DMS53 (cell line): ENCODE measurements at places on chromosomes 3 and 15.

DNA sequence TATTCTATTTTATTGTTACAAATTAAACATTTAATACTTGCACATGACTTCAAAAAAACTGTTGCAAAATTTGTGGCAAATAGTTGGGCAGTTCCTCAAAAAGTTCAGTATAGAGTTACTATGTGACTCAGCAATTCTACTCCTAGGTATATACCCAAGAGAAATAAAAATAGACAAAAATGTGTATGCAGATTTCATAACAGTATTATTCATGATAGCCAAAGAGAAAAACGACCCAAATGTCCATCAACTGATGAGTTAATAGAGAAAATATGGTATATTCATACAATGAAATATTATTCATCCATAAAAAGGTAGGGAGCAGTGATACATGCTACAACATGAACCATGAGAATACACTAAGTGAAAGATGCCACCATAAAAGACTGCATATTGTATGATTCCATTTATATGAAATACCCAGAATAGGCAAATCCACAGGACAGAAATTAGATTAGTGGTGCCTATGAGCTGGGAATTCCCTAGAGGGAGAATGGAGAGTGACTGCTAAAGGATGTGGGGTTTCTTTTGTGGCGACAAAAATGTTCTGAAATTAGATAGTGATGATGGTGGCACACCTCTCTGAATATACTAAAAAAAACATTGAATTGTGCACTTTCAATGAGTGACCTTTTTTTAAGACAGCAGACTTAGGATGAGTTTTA lies 31.6 kb upstream of the CLASP2 start:
- DNase-seq: no peak

- no peak for DNase-seq
Observed at GRCh38 chr3:16960125-16960524, 75.4 kb downstream of the PLCL2 start.

GRCh38 chr15:76903251-76903681 lies 1.9 kb downstream of the SCAPER start:
- DNase-seq: peak; percentile 49

DNA sequence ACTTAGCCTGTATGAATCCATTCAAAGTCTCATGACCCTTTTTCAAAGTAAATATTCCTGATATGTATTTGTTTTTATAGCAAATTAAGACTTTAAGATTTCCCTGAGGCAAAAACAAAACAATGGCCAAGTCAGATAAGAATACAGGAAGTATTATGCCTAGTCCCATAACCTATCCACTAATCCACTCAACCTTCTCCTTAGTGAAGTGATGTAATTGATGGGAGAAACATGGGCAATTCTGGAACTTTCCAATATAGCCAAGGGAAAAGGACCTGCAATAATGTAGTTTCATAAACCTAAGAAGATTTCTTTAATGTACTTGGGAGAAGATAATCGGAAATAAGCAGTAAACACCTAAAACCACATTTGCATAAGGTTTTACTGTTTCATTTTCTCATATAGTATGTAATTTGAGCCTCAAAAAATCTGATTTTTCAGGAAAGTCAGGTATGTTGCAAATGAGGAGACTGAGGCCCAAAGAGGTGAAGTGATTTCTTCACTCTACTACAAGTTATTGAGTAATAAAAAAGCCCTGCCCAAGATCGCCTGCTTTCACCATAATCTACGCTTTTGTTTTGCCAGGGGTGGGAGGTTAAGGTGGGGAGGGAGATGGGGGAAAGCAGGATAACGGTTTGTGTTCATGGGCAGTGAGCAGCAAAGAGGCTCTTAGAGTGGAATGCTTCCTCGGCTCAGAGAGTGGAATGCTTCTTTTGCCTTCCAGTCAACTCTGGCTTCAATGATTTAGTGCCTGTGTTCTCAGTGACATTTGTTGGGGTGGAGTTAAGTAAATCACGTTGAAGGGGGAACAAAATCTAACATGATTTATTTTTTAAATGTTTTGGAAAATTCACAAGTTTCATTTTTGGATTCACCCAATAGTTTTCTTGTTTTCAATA lies 95.0 kb upstream of the FNDC3B start:
- no peak for DNase-seq

- no peak for DNase-seq
Observed at GRCh38 chr15:88202231-88202630, 54.3 kb downstream of the NTRK3 start.
